ENCODE measurements at places on chromosomes 1 and 21.

GRCh38 chr21:16800536-16801275, 712.1 kb upstream of the CXADR start:
- DNase-seq = no peak

GRCh38 chr21:31502537-31503143, 156.9 kb upstream of the SOD1 start:
- DNase-seq = no peak

GRCh38 chr1:113886417-113887401, 672 bp downstream of the BCL2L15 start:
- DNase-seq = no peak

DNA sequence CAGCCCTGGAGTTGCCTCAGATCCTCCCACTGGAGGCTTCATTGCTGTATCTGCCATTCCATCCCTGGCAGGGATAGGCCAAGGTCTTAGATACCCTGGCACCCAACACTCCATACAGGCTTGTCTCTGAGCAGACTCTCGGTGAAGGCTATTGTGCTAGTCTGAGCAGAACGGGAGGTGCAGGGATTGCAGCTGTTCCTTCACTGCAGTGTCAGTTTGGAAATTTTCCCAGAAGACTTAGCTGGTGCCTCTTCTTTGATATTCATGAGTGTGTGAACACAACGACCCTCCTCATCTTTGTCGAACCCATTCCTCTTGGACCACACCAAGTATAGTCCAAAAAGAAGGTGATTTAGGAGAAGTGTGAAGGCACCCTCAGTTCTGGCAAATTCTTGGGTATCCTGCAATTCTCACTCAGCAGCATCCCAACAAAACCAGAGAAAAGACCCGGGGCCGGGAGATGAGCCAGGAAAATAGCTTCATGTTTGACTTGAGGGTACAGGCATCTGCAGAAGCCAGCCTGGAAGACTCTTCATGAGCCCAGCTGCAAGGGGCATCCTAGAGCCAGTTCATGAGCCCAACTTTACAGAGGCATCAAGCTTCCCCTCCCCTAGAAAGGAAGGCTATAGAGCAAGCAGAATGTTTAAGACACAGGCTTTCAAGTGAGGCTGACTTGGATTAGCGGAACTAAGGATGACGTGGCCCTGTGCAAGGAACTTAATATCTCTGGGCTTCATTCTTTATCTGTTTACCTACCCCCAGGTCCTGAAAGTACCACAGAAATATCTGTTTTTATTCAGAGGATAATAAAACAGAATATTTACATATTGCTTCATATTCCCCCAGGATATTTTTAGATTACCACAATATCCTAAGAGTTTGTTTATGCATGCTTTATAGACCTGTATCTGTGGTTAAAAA, 38.8 kb upstream of the HAO2 start:
- no peak for DNase-seq

DNA sequence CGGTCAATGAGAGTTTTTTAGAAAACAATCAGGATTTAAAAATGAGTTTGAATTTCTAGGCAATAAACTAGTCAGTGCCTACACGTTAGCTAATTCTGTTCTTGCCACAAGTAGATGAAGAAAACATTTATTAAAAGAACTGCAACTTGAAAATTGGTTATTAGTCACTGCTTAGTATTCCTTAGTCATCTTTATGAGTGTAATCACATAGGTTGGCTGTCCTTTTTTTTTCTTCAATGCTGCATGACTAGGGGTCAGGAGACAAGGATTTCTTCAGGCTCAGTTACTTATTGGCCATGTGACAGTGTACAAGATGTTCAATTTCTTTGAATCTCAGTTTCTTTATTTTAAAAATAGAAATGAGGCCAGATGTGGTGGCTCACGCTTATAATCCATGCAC, 17.1 kb downstream of the SOAT1 start:
- peak; percentile 70 for DNase-seq

GRCh38 chr1:101310506-101310905, 73.7 kb downstream of the S1PR1 start:
- DNase-seq = no peak

DNA sequence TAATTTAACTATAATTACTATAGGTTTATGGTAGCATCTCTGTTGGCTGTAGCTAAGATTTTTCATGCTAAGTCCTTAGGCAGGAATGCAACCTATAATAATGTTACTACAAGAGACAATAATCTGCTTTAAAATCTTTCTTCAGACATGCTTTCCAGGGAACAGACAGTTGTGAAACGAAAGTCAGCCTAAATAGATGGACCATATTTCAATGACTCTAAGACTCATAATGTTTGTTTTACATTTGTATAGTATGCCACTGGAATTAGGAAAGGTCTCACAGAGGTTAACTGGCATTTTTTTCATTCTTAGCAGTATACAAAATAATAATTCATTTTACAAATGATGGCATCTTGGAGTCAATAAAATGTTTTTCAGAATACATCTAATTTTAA, 8.1 kb downstream of the RERE start:
- no peak for DNase-seq

GRCh38 chr1:76494807-76495206, 372.5 kb upstream of the ST6GALNAC5 start:
- peak; percentile 10 for DNase-seq

GRCh38 chr1:119188926-119189325, 48.5 kb upstream of the WARS2 start:
- DNase-seq = no peak

GRCh38 chr1:67955591-67955990, 94.8 kb downstream of the DIRAS3 start:
- no peak for DNase-seq

- no peak for DNase-seq
These were observed 233.1 kb downstream of the SLC45A1 start for GRCh38 chr1:8551057-8551456.

- peak; percentile 85 for DNase-seq
These were observed 22.2 kb upstream of the SPATA6 start for GRCh38 chr1:48493970-48494769.

DNA sequence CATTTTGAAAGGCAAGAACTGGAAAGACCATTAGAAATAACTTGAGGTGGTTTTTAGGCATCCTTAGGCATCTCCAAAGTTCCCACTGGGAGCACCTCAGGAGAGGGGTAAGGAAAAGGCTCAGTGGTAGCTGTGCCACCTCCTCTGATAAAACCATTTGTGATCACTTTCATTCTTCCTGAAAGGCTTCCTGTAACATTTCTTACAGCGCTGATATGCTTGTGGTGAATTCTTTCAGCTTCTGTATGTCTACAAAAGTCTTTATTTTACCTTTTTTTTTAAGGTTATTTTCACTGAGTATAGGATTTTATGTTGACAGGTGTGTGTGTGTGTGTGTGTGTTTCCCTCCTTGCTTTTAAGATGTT, 54.8 kb downstream of the VANGL2 start:
- no peak for DNase-seq

- no peak for DNase-seq
These were observed 16.4 kb downstream of the RPE65 start for GRCh38 chr1:68433395-68433794.

- no peak for DNase-seq
These were observed 152.6 kb upstream of the TNR start for GRCh38 chr1:175895966-175896365.

GRCh38 chr1:82319546-82319945, 518.8 kb downstream of the ADGRL2 start:
- no peak for DNase-seq

GRCh38 chr21:23887725-23888306, 1719.5 kb downstream of the MRPL39 start:
- no peak for DNase-seq

- DNase-seq = no peak
These were observed 758 bp downstream of the PTBP2 start for GRCh38 chr1:96722161-96722922.

DNA sequence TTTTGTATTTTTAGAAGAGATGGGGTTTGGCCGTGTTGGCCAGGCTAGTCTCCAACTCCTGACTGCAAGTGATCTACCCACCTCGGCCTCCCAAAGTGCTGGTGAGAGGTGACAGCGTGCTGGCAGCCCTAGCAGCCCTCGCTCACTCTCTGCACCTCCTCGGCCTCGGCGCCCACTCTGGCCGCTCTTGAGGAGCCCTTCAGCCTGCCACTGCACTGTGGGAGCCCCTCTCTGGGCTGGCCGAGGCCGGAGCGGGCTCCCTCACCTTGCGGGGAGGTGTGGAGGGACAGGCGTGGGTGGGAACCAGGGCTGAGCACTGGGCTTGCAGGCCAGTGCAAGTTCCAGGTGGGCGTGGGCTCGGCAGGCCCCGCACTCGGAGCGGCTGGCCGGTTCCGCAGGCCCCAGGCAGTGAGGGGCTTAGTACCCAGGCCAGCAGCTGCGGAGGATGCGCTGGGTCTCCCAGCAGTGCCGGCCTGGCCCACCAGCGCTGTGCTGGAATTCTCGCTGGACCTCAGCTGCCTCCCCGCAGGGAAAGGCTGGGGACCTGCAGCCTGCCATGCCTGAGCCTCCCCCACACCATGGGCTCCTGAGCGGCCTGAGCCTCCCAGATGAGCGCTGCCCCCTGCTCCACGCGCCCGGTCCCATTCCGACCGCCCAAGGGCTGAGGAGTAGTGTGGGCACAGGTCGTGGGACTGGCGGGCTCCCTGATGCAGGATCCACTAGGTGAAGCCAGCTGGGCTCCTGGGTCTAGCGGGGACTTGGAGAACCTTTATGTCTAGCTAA, 3.4 kb upstream of the LBR start:
- DNase-seq = no peak

- no peak for DNase-seq
These were observed 21.6 kb upstream of the CCSAP start for GRCh38 chr1:229364207-229365065.

GRCh38 chr21:37224861-37225839, 42.0 kb downstream of the VPS26C start:
- no peak for DNase-seq

GRCh38 chr1:67939942-67940341, 106.7 kb upstream of the GNG12 start:
- DNase-seq = no peak

- no peak for DNase-seq
These were observed 56.0 kb downstream of the TTLL7 start for GRCh38 chr1:83942914-83943313.

DNA sequence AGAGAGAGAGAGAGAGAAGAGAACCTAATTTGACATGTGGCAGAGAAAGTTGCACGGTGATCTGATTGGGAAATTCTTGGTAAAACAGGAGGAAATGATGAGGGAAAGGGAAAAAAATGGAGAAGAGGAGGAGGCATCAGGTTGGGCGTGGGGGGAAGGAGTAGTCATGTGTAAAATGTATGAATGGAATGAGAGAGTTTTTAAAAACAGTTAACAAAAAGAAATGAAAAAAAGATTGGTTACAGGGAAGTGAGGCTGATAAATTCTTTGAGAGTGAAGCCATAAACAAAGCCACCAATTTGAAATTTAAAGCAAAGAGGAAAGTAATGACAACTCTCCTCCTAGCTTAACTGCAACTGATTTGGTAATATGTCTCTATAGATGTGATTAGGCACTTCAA, 409.2 kb downstream of the USH2A start:
- DNase-seq = peak; percentile 63

DNA sequence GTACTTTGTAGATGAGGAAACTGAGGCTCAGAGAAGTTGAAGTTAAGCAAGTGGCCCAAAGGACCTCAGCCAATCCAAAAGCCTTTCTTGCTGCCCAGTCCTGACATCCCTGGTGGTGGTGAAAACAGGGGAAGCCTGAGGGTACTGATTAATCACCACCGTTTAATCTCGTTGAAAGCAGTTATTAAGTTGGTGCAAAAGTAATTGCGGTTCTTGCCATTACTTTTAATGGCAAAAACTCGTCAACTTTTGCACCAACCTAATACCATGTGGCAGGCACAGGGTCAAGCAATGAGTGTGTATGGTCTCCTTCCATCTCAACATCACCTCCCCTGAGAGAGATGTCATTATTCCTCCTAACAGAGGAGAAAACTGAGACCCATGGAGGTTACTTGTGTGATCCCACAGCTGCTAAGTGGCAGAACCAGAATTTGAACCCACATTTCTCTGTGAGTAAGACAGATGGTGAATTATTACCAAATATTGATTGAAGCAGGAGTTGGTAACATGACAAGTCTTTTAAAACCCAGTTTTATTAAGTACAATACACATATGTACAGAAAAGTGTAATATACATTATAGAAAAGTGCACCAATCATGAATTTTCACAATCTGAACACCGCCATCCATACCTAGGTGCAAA, 39.4 kb upstream of the GRHL3 start:
- no peak for DNase-seq

DNA sequence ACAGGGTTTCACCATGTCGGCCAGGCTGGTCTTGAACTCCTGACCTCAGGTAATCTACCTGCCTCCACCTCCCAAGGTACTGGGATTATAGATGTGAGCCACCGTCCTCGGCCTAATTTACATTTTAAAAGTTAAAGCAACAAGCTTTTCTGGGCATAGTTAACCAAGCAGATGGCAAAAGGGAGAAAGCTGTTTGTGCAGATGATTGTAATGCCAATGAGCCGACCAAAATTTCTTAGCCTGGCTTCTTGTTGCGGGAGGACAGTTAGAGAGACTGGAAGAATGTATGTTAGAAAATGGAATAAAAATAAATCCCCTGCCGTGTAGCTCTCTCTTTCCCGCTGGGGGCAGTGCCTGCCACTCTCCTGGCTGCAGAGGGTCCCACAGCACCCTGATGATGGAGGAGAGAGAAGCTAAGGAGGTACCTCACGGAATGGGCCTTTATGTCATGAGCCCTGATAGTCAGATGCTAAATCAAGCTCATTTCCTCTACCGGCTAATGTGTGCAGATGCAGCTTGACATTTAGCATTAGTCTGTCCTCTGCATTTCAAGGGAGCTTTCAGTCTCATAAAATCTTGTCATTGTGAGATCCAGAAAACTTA, 87.2 kb downstream of the HHAT start:
- no peak for DNase-seq

DNA sequence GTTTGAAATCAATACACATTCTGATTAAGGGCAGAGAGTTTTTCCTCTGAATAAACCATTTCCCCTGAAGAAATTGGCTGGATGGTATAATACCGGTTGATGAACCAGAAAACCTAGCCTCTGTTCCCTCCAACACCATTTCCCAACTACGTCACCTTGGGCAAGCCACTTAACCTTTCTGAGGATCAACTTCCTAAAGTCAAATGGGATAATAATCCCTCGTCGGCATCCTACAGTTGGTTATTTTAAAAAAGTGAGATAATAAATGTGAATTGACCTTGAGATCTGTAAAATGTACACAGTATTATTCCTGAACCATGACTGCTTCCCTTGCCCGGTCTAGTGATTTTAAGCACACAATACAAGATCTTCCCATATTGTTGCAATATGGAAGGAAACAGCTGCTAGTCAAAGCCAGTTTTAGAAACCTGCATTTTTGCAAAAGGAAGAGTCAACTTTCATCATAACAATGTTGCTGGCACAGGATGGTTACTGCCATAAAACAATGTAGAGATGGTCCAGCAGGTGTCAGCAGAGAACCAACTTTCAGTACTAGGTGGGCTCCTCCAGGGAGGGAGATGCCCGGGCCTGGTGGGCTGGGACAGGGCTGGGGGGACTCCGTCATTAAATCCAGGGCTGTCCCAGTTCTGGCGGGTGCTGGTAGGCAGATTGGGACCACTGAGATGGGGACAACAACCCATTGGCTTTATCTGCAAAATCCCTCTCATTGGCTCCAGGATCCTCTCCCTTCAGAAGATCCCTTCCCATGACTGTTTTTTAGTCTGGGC, 5.2 kb upstream of the HLX start:
- DNase-seq = peak; percentile 25

GRCh38 chr1:223639331-223639749, 26.2 kb downstream of the CAPN8 start:
- DNase-seq = no peak

GRCh38 chr21:25489673-25490072, 117.6 kb downstream of the MRPL39 start:
- no peak for DNase-seq

- DNase-seq = no peak
These were observed 905.7 kb downstream of the LTN1 start for GRCh38 chr21:28086861-28087581.

- no peak for DNase-seq
These were observed 1.6 kb downstream of the EPS15 start for GRCh38 chr1:51517361-51518032.

Measured in kidney glomerular epithelial cell (primary cell).